ENCODE measurements at places on chromosomes 2 and 18.

DNA sequence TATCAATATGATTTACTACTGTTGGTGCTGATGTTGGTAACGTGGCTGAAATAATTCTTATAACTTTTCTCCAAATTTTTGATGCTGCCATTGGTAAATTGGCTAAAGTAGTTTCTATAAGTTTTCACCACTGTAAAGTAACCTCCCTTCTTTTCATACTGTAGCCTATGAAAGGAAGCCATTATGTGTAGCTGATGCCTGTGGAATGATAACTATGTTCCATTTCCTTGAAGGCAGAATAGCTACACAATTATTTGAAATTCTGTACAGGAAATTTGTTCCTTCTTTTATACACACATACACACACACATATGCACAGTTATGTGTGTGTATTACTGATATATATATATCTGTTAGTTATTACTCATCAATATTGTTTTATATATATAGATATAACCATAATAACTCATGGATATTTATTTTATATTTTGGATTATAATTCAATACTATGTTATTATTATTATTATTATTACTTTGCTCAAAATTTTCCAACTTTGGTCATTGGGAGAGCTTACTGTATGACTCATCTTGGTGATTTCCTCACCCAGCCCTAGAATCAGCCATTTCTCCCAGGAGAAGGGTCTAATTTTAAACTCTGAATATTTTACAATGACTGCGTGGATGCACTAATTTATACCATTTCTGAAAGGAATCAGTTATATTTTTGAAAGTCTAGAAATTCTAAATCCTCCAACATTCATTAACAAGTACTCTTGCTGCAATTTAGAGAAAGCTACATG is 1677.7 kb downstream of the SUCLG1 start:
- no peak for DNase-seq

DNA sequence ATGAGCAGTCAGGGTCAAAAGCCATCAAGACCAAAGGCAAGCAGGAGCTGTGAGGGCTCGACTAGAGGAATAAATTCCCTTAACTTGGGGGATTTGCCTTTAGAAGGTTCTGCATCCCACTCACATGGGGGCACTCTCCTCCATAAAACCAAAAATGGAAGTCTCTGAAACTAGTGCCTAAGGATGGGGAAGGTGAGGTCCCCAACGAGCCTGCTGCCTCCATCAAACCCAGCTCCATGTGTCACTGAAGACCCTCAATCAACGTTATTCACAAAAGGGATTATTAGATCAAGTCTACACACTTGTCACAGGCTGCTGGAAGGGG is 254.9 kb upstream of the NCKAP5 start:
- no peak for DNase-seq

- DNase-seq, result no peak
These were observed 30.5 kb upstream of the SNORC start for GRCh38 chr2:232839411-232840079.

DNA sequence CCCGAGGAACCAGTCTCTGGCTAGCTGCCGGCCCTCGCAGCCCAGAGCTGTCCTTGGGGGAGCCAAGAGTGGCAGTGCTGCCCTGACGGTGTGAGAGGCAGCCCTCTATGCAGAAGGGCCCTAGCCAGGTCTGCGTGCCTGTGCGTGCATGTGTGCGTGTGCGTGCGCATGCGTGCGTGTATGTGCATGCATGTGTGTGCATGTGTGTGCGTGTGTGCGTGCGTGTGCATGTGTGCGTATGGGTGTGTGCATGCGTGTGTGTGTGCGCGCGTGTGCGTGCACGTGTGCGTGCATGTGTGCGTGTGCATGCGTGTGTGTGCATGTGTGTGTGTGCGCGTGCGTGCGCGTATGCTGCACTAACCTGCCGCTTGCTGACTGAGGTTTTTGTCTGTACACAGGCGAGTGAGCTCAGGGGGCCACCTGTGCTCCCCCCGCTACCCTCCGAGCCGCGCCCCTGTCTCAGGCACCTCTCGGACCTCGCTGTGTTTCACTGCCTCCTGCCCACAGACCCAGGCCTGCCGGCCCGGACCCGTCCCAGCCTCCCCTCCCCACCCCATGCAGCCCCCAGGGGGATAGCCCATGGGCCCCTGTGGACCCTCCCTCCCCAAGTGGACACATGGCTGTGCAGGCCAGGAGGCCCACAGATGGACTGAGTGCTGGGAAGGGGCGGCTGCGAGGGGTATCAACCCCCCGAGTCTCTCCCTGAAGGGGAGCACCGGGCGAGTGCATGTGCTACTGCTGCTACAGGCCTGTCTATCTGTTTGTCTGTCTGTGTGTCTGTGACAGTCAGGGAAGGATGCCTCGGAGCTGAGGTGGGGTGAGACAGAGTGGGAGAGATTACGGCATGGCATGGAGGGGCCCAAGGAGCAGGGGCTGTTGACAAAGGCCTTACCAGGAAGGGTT is 31.3 kb downstream of the SPEG start:
- DNase-seq, result no peak

DNA sequence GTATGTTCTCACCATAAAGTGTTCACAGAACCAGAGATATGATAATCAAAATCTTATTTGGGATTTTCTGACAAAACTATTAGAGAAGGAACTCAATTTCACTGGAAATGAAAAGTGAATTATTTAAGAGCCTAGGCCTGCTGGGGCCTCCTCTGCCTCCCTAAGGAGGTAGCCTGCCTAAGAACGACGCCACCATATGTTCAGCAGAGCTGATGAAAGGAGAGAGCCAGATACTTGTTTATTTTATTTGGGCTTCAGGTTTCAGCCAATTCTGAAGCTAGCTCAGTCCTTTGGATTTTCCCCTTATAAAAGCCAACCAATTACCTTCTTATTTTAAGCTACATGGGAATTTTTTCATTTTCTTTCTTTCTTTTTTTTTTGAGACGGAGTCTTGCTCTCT is 433.1 kb upstream of the MAP2 start:
- DNase-seq, result no peak

DNA sequence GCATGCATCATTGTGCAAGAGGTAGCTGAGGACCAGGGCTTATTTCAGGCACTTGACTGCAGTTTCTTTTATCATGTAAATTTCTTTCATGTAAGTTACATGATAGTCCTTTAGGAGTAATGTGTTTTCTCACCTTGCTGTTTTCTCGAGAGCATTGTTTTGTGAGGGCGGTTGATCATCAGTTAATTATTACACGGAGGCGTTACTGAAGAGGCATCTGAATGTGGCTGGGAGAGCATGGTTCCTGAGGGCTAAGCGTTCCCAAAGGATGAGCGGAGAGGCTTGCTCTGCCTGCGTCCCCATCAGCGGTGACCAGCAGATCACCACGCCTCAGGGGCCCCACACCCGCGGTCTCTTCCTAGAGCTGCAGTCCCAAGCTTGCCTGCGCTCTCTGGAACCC is 156.1 kb upstream of the NFATC1 start:
- no peak for DNase-seq

DNA sequence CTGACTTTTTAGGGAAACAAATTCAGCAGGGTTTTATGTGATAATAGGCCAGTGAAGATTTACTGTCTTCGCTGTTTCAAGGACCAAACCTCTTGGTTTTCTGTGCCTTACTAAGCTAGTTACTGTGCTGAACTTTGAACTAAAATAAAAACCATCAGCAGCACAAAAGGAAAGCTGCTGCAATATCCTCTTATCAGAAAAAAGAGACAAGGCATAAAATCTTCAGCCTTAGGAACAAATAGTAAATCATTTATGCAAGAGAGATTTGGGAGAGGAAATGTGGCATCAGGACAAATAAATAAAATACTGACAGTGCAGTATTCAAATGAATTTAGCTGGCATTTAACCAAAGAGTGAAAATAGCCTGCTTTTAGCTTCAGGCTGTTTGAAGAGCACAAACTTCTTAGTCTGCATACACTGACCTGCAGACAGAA is 64.1 kb upstream of the EHBP1 start:
- DNase-seq, result no peak

DNA sequence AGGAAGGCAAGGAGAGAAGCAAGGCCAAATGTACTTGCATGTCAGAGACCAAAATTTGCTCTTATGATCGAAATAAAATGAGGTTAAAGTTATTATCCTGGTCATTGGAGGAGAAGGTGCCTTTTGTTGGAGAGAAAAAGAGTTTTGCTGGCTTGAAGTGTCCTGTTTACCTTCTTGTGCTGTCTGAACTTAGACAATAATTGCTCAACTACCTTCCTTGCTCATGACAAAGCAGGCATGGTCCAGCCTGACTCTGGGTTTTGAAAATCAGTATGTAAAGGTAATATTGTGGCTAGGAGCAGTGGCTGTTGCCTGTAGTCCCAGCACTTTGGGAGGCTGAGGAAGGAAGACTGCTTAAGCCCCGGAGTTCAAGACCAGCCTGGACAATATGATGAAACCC is 89.1 kb downstream of the MEIS1 start:
- no peak for DNase-seq

DNA sequence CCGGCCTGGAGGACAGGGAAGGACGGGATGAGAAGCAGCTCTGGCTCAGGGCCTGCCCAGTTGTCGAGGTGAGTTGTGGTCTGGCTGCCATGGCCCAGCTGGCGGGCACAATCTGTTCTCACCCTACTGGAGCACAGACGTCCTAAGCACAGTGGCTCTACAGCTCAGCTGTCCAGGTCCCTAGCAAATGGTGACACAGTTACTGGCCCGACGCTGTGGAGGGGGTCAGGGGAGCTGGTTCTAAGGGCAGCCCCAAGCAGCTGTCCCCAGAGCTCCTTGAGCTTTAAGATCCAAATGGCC is 32.9 kb downstream of the KCNK3 start:
- DNase-seq, result no peak

- DNase-seq, result no peak
These were observed 1.2 kb downstream of the SLC35F5 start for GRCh38 chr2:113755035-113755834.

- DNase-seq, result no peak
These were observed 48.0 kb downstream of the TEX44 start for GRCh38 chr2:231640641-231641111.

- no peak for DNase-seq
These were observed 436.3 kb downstream of the CBLN2 start for GRCh38 chr18:72107647-72108383.

GRCh38 chr2:173947131-173947530 is 18.0 kb downstream of the SP3 start:
- DNase-seq, result no peak

DNA sequence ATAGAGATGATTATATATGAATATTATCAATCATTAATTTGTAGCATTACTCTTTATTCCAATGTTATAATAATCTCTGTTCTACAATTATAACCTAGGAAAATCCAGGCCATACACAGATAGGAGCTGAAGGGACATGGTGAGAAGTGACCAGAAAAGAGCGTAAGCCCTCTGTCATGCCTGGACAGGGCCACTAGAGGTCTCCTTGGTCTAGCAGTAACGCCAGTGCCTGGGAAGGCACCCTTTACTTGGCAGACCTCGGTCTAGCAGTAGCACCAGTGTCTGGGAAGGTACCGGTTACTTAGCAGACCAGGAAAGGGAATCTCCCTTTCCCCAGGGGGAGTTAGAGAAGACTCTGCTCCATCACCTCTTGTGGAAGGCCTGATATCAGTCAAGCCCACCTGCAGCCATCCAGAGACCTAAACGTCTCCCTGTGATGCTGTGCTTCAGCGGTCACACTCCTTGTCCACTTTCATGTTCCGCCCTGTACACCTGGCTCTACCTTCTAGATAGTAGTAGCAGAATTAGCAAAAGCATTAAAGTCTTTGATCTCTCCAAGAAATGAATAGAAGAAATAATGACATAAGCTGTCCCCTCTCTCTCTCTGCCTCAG is 447.5 kb upstream of the FSIP2 start:
- no peak for DNase-seq

Measured in caudate nucleus (tissue), 63 donors.